ENCODE measurements at places on chromosomes 11 and 22.

DNA sequence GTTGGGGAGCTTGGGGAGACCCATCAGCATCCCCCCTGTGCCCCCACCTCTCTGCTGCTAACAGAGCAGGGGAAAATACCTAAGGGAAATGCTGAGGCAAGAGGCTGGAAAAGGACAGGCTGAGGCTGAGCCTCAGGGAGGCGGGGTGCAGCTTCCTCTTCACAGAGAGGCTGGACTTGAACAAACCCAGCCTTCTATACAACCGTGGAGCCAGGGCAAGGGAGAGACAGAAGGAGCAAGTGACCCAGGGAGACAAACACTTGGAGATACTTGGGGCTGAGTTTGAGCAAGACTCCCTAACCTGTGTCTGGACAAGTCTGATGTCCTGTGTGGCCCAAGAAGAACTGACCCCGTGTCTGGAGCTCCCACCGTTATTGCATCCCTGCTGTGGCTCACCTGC, at the start of gene SLCO2B1:
SLCO2B1 (plus strand) TSS at position 229 of the 400 bp plus-strand sequence. CDS start 275 bp downstream, outside the sequence.
- no peak for DNase-seq

DNA sequence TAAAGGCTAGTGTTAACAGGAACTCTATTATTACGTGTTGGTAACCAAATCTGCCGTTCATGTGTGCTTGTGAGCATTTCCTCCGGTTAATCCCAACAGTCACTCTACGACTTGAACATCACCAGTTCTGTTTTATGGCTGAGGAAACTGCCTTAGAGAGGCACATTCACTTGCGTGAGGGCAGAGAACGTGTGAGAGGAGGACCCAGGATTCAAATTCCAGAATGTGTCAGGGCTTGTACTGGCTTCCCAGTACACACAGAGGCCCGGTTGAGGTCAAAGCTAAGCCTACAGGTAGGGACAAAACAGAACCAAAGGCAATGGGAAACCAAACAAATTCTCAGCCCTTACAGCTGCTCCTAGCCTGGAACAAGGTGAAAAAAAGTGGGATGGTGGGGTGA, 66.9 kb upstream of the TENM4 start:
- DNase-seq: no peak

GRCh38 chr22:25200967-25201366, 1.3 kb downstream of the CRYBB3 start:
- DNase-seq: no peak

GRCh38 chr11:40160418-40160817, 1299.0 kb downstream of the LRRC4C start:
- DNase-seq: no peak

DNA sequence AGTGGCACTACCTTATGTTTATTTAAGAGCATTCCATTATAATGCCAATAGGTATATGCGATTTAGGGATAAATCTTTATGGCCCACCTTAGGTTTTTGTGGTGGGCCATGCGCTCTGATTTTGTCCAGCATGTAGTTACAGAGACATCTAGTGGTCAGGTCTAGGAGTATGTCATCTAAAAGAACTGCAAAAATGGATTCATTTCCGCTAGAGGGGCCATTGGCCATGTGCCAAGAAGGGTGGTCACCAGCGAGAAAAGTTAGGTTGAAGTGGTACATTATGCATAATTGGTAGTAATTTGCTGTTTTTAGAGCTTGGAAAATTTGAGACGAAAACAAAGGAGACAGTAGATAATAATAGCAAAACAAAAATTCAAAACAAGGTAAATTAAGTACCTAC, 27.7 kb downstream of the LRRC4C start:
- DNase-seq: no peak

- DNase-seq: no peak
Observed at GRCh38 chr11:25992294-25992693, 339.6 kb upstream of the ANO3 start.

GRCh38 chr11:5223686-5224085, 3.2 kb downstream of the HBB start:
- DNase-seq: no peak

DNA sequence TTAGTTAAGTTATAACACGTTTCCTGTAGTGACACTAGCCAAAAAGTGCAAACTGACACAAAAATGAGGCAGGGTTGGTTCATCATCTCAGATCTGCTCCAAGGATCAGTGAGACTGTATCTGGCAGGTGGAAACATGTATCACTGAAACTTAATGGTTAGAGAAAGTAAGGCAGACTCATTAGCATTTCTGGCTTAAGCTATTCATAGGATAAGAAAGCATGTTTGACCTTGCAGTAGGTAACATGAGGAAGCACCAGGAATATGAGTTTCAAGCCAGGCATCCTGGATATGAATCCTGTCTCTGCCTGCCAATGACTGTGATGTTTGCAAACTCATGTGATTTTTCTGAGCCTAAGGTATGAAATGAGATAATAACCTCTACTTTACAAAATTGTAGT, 732.1 kb downstream of the NELL1 start:
- DNase-seq: no peak

DNA sequence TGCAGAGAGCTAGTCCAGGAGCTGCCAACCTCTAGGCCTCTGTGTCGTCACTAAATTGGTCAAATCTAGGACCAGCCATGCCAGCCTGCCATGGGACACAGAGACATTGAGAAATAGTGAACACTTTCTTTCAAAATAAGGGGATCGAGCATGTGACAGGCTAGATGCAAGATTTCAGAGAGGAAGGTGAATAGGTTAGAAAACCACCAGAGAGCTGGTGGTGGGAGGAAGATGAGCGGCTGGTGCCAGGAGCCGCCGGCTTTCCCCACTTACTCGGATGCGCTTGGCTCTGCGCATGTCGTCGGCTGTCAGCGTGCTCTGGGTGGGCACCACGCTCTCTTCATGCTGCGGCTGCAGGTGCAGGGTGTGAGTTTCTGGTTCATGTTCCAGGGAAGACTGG, 35.4 kb upstream of the NFRKB start:
- DNase-seq: no peak

DNA sequence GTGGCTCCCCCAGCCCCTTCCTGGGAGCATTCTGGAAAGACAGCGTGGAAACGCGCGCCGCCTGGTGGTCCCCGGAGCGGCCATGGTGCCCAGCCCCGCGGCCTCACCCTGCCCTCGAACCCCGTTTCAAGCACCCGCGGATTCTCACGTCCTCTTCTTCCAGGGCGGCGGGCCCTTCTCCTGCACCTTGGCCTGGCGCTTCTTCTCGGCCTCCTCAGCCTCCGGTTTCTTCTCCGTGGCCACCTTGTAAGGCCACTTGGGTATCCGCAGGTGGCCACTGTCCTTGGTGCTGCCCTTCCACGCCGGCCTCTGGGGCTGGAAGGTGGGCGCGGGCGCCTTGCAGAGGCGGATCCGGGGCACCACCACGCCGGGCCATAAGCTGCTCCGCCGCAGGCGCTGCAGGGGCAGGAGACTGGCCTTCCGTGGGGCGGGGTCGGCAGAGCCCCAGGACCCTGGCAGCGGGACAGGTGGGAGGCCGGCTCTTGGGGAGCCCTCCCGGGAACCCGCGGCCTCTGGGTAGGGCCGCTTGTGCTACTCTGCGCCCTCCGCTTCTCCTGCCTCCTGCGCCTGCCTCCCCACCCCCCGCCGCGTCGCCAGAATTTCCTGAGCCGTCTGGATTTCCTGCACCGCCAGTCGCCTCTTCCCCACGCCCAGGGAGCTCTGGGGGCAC, 83.4 kb downstream of the TRIM51G start:
- no peak for DNase-seq

DNA sequence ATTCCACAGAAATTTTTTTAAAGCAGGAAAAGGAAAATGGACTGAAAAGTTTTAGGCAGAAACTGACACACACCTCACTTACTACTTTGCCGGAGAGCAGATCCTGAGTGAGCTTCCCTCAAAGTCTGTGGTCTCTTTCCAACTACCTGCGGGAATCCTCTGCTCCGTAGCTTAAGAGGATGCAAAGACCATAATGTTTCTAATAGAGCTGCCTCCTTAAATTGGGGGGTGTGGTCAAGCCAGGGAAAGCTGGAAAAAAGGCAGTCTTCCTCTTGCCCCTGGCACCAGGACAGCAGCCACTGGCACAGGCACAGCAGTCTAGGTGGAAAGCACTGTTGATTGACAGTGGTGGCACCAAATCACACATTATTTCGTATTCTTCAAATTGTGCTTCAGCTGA, at the start of gene ETS1:
ETS1 (minus strand) TSS at position 144 of the 400 bp plus-strand sequence. CDS start 14,428 bp downstream, outside the sequence.
- no peak for DNase-seq

- no peak for DNase-seq
Observed at GRCh38 chr11:44345781-44346180, 35.8 kb upstream of the ALX4 start.

- DNase-seq: no peak
Observed at GRCh38 chr22:24359452-24360120, 67.8 kb upstream of the ADORA2A start.

- DNase-seq: no peak
Observed at GRCh38 chr11:118961189-118961588, 5.1 kb downstream of the UPK2 start.

- no peak for DNase-seq
Observed at GRCh38 chr22:35984183-35985175, 44.1 kb downstream of the RBFOX2 start.

DNA sequence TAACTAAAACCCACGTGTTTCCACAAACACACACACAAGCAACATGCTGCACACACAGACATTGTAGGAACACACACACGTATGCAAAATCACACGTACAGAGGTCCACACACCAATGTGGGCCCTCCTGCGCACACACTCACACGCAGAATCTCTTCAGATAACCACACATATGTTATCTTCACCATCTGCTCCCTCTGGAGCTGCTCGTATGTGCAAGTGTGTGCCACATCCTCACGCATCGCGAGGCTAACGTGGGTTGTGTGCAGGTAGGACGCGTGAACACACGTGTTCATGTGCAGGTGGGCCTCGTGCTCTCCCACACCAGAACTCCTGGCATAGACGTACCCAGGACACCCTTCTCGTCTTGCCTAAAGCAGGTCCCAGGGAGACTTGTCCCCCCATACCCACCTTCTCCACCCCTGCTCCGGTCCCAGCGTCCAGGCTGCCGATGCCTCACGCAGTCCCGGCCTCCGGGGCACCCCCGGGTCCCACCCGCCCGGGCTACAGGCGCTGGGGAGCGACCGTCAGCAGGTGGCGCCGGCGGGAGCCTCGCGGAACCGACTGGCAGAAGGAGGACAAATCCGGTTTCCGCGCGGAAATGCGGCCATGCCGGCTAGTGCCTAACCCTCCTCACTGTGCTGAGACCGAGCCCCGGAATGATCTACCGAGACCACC, 10.3 kb upstream of the IGSF9B start:
- peak; percentile 69 for DNase-seq

GRCh38 chr11:60377401-60378136, 763 bp upstream of the MS4A7 start:
- DNase-seq: no peak

DNA sequence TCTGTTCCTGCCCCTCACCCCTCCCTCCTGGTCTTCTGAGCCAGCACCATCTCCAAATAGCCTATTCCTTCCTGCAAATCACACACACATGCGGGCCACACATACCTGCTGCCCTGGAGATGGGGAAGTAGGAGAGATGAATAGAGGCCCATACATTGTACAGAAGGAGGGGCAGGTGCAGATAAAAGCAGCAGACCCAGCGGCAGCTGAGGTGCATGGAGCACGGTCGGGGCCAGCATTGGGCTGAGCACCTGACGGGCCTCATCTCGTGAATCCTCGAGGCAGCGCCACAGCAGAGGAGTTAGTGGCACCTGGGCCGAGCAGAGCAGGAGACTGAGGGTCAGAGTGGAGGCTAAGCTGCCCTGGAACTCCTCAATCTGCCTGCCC, 941.8 kb downstream of the BRD1 start:
- no peak for DNase-seq

- no peak for DNase-seq
Observed at GRCh38 chr22:22925146-22925804, 37.7 kb downstream of the IGLL5 start.

- DNase-seq: no peak
Observed at GRCh38 chr11:118749429-118749828, 41.5 kb downstream of the DDX6 start.

DNA sequence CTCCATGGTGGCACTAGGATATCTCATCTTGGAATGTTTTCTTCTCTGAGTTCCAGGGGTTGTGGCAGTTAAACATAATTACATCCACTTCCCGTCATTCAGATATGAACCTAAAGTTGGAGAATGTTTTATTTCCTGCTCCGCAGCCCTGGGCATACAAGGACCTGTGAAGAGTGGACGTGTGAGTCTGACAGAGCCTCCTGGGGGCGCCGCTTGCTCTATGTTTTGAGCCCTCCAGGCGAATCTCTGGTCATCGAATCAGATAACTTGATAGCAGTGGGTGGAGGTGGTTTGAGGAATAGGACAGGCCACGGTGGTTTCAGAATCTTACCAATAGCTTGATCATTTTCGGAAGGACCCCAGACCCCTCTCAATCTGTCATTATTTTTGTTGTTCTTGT, 174.2 kb downstream of the NTM start:
- DNase-seq: no peak

DNA sequence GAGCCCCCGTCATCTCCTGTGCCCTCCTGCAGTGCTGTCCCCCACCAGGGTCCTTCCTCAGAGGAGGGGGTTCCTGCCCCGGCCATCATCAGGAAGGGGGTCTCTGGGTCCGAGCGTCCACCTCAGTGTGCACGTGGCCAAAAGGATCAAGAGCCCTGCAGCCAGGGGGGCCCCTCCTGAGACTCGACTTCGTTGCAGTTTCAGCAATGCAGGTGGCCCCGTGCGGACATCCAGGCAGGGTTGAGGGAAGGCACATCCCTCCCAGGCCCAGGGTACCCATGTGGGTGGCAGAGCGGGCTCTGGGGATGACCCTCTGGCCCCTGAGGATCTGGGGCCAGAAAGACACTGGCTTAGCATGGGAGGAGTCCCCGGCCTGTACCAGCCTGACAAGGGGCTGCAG, 41.3 kb downstream of the LRP5 start:
- no peak for DNase-seq

DNA sequence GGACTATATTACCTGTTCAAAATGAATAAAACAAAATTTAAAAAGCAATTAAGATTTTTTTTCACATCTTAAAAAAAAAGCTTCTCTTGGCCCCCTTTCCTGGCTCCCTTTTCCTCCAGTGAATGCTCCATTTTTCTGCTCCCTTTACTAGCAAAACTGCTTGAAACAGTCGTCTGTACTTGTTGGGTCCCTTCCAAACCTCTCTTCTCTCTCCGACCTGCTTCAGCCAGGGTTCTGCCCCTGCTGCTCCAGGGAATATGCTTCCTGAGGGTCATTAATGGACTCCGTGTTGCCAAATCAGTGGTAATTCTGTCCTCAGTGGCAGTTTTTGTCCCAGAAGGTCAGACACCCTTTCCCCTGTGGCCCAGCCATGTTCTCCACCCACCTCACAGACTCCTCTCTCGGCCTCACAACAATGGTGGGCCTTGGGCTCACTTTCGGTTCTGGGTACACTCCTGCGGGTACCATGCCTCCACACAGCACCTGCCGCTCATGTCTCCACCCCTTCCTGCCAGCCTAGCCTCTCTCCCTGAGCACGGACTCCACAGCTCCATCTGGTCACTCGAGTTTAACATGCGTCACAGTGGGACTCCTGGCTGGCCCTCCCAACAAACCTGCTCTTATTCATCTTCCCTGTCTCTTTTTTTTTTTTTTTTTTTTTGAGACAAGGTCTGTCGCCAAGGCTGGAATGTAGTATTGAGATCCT, 7.8 kb upstream of the POLR3H start:
- no peak for DNase-seq

GRCh38 chr11:107707807-107708206, 4.0 kb downstream of the SLN start:
- DNase-seq: no peak
